Activated CD4-positive, alpha-beta T cell treated with anti-CD3 and anti-CD28 coated beads, Interleukin-2, amount 50 U/mL, for 48 hours (primary cell): ENCODE measurements at places on chromosomes 11 and 22.

DNA sequence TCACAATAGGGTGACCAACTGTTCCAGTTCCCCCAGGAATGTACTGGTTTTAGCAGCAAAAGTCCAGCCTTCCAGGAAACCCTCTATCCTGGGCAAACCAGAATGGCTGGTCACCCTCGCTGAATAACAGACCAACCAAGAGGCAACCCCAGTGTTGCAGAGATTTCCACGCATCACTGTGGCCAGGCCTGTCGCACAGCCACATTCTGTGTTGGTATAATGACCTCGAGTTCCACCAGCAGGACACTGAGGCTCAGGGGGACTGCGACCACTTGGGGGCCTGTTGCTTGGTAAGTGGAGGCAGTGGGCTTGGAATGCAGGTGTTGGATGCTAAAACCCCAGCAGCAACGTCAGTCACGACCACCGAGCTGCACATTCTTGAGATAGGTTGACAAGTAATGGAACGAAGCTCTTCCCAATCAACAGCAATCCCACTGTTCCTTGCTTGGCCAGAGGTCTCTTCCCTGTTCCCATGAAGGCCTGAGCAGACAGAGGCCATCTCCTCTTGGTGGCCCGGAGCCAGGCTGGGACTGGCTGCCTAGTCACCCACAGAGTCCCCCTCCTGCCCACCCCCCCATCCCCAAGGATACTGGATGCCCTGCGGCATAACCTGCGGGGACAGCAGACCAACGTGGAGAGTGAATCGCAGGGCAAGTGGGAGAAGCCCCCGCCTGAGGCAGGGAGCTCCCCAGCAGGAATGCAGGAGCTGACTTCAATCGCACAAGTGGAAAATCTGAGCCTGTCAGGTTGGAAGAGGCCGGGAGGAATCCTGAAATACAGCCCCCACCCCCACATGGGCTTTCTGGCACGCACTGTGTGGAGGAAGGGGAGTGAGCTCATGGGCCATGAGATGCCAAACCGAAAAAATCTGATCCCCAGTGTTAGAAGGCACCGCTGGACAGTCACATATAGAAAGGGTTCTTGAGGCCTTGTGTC, 43.4 kb upstream of the MN1 start:
- no peak for DNase-seq

GRCh38 chr11:62680825-62681240, 2.0 kb upstream of the UBXN1 start:
- DNase-seq, result peak; percentile 49

- no peak for DNase-seq
These were observed 103.8 kb downstream of the CEP164 start for GRCh38 chr11:117431436-117431835.

- DNase-seq, result no peak
These were observed 132.8 kb downstream of the DDX10 start for GRCh38 chr11:108797578-108798100.

DNA sequence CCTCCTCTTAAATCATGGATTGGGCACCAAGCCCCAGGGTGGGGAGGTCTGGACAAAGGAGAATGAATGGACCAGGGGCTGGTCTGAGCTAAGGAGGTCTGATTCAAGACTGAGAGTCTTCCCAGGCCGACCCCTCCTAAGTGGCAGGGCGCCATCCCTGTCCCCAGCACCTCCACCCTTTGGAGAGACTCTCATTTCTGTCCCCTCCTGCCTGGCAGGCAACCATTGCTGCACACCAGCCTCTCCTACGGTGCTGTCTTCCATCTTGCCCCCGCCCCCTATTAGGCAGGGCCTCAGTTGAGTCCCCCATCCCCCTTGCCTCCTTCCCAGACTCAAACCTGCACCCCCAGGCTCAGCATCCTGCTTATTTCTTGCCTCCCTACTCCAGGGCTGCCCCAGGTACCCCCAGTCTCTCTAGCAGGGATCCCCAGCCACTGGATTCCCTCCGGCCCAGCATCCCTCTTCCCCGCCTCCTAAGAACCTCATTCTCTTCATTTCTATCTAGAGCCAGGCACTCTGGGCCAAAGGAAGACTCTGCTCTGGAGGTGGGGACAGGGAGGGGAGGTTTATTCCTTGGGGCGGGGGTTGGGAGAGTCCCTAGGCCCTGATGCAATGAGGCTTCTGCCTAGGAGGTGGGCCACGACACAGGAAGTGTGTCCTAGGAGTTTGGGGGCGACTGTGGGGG, 1.7 kb upstream of the RCOR2 start:
- no peak for DNase-seq

- DNase-seq, result no peak
These were observed 44.5 kb downstream of the PARVB start for GRCh38 chr22:44068422-44069191.

GRCh38 chr11:13352711-13353110, 75.1 kb downstream of the BMAL1 start:
- DNase-seq, result no peak

DNA sequence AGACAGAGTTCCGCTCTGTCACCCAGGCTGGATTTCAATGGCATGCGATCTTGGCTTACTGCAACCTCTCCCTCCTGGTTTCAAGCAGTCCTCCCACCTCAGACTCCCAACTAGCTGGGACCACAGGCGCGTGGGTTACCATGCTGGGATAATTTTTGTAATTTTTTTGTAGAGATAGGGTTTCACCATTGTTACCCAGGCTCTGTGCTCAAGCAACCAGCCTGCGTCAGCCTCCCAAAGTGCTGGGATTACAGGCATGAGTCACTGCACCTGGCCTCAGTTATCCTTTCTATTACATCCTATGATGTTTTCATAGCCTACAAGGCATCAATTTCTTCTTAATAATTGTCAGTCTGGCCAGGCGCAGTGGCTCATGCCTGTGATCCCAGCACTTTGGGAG, 36.5 kb downstream of the LRRC74B start:
- DNase-seq, result no peak

DNA sequence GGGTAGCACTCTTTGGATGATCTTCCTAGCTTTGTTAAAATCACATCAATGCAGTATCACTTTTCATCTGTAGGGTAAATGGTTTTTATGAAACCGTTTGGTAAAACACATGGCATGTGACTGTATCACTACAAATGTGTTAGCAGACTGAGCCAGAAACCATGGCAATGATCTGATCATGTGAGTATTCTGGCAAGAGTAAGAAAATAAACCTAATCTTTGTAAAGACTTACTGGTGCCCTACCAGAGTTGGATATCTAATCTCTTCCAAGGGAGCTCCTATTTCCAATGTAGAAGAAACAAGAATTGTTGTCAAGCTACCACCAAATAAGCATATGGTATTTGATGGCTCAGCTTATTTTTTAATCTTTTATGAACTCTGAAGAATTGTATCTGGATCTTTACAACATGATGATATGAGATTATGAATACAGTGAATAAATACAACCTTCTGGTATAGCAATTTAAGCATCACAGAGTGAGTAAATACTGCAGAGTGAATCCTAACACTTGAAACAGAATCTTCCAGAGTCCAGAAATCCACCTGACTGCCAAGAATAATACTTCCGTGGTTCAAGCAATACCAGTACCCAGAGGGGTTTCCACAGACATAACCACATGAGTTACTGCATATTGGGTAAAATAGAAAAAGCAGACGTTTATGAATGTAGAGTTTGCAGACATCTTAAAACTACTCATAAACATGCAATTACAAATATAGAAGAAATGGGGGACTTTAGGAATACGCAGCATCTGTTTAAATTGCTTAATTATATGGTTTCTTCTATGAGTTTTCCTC, 238.8 kb downstream of the TTC28 start:
- DNase-seq, result no peak

- no peak for DNase-seq
These were observed 46.8 kb downstream of the NNMT start for GRCh38 chr11:114343020-114343419.

DNA sequence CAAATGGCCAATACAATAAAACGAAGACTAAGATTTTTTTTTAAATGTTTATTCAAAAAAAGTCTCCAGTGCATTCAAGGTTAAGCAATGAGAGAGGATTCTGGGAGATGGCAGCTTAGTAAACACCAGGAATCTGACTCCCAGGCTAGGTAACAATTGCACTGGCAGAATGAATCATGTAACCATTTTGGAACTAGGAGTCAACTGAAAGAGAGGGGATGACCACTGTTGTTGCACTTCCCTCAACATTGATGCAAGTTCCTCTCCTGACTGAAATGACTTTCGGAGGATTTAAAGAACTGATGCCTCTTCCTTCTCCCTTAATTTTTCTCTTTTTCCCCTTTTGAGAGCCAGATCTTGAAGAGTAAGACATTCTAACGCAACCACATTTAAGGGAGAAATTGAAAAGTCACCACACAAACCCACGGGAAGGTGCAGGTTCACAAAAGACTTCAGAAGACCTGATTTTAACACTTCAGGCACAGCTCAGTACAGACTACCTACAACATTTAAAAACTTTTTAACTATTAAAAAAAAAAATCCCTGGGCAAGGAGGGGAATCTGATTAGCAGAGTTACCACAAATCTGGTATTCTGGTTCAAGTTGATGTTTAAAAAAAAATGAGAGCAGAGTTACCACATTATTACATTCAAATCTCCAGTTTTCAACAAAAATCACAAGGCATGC, 56.8 kb downstream of the FCHSD2 start:
- no peak for DNase-seq

DNA sequence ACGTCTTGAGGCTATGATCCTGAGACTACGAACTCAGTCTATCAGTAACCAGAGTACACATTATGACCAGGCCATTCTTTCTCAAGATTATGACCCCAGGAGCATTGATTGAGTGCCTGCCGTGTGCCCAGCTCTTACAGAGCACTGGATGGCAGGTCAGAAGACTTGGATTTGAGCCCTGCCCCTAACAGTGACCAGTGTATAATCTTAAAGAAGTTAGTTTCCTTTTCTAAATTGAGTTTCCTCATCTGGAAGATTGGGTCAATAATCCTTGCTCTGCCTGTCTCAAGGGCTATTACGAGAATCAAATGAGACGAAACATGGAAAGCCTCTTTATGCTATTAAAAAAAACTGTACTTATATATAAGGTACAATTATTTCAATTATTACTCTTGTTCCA, 38.2 kb downstream of the SLCO2B1 start:
- DNase-seq, result no peak

DNA sequence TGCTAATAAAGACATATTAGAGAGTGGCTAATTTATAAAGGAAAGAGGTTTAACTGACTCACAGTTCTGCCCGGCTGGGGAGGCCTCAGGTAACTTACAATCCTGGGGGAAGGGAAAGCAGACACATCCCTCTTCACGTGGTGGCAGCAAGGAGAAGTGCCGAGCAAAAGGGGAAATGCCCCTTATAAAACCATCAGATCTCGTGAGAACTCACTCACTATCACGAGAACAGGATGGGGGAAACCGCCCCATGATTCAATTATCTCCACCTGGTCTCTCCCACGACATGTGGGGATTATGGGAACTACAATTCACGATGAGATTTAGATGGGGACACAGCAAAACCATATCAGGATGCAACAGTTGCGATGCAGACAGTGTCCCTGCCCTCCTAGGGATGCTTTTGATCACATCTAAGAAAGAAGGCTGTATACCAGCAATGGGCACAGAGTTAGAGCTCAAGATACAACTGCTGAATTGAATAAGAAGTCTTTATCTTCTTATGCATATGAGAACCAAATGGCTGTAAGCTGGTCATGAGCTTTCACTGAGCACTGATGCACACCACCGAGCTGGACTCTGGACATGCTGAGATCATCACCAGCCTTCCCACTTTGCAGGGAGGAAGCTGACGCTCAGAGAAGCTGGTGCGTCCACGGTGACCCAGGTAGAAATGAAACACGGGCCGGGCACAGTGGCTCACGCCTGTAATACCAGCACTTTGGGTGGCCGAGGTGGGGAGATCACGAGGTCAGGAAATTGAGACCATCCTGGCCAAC, 255.2 kb downstream of the MN1 start:
- no peak for DNase-seq

DNA sequence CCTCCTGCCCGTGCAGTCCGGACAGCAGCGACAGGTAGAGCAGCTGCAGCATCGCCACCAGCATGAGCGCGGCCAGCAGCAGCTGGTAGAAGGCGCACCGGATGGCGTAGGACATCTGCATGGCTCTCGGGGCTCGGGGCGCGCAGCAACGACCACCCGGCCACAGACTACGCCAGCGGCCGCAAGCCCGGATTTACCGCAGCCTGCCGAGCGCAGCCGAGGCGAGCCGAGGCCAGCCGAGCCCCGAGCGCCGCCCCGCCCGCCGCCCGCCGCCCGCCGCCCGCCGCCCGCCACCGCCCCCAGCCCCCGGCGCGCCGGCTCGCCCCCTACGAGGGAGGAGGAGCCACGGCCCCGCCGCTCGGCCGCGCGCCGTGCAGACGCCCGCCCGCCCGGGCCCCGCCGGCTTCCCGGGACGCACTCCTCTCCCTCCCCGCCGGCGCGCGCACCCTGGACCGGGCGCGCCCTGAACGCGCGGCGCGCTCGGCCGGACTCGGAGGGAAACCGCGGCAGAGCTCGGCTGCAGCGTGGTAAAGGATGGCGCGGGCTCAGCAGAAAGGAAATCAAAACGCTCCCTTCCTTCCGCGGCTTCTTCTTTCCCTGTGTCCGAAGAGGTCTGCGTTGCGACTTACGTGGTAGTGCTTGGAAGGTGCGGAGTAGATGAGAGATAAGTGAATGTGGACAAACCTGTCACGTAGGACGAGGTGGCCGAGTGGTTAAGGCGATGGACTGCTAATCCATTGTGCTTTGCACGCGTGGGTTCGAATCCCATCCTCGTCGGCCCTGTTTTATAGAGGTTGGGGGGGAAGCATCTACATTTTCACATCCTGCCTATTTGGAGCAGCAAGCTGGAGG, at the start of gene B4GAT1:
Gene B4GAT1 (minus strand): TSS at position 205 of the 852 bp plus-strand sequence. CDS start 84 bp downstream, at position 121.
- peak; percentile 90 for DNase-seq

GRCh38 chr11:447923-448731, 2.0 kb upstream of the PTDSS2 start:
- DNase-seq, result peak; percentile 98

GRCh38 chr11:5626196-5626595, 1.4 kb downstream of the TRIM34 start:
- DNase-seq, result no peak

GRCh38 chr11:130177782-130178181, 18.2 kb downstream of the ST14 start:
- no peak for DNase-seq

DNA sequence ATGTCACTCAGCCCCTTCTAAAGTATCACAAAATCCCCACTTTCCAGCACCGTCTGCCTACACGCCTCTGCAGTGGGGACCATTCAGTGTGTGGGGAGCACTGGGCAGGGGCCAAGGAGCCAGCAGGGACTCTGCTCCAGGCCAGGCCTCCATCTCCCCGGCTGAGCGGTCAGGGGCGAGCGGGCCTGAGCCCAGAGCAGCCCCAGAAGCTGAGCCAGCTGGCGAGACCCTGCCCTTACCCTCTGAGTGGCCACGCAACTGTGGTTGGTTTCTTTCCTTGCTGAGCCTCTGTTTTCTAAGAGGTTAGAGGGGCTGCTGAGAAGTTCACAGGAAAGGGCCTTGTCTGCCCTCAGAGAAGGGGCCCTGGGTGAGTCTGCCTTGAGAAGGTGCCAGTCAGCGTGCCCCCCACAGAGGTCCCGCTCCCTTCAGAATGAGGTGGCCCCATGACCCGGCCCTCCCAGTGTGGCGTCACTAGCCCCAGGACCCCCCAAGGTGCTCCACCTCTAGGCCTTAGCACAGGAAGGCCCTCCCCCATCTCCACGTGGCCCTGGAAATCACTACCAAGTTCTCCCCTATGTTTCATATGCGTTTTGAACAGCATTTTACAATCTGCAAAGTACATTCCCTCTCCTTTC, 46.9 kb downstream of the WNT11 start:
- DNase-seq, result no peak
